ENCODE measurements at places on chromosomes 13 and 19.
A peak's percentile ranks its signal among the peaks of the same experiment; 100 is the strongest.

GRCh38 chr19:7400815-7401214, 52.1 kb downstream of the ARHGEF18 start:
- no peak for DNase-seq

DNA sequence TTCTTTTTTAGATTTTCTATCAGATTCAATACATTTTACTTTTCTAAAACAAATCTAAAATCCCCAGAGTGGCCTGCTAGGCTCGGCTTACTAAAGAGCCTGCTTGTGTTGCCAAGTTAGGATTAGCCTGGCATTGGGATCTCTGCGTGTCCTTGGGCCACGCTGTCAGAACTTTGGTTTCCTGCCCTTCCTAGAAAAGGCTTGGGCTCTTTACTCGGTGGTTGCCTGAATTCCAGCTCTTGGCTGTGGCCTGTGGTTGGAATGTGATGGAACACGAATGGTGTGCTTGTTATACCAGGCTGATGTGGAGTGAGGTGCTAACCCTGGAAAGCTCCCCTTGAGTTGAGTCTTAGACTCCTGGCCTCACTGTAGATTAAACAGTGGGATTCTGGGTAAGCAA, 8.5 kb downstream of the SPATA13 start:
- DNase-seq, result no peak

- no peak for DNase-seq
Observed at GRCh38 chr13:113882267-113882630, 18.4 kb upstream of the GAS6 start.

DNA sequence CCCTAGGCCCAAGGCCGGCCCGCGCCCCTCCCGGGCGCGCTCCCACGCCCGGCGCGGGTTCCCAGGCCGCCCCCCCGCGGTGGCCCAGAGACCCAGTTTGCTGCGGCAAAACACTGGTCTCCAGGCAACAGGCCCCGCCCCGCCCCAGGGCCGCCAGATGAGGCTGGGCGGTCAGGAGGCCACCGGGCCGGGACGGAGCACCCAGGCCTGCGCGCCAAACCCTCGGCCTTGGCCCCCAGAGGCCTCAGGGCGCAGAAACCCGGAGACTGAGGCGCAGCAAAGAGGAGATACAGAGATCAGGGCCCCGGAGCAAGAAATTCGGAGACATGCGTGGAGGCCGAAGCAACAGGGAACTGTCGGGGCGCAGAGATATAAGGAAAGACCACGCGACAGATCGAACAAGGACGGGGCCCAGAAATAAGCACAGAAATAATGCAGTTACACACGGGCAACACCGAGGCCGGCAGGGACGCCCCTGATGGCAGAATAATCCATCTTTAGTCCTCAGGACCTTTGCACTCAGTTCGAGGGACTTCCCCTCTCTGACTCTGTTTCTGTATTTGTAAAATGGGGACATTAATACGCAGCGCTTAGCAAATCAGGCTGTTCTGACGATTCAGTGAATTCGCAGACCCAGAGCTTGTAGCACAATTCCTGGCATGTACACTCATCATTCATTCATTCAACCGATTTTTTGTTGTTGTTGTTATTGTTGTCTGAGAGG, 20.8 kb upstream of the ERCC1 start:
- DNase-seq, result peak; percentile 44

- peak; percentile 84 for DNase-seq
Observed at GRCh38 chr19:7533925-7534480, 1.5 kb upstream of the PNPLA6 start.

DNA sequence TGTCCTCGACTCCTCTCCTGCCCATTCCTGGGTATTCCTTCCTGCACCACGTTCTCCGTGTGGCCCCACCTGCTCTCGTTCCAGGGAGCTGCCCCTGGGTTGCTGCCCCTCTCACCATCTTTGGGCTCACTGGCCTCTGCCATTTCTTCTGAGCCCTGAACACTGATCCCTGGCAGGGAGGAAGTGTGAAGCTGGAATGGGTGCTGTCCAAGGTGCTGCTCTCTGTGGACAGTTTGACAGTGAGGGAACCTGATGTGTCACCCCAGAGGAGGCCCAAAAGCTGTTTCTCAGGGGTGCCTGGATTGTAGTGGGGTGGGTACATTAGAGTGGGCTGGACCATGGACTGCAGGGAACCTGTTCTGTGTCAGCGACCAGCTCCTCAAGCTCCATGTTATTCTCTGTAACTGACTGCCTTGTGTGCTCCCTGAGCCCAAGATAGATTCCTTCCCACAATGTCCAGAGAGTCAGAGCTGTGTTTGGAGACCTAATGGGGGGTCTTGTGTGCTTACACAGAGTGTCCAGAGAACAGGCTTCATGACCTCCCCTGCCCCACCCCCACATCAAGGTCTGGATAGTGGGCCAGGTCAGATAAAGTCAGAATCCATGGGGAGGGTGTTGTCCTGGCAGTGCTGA, 7.2 kb upstream of the CEACAM8 start:
- no peak for DNase-seq

GRCh38 chr19:4624733-4625362, 14.5 kb upstream of the TNFAIP8L1 start:
- no peak for DNase-seq

DNA sequence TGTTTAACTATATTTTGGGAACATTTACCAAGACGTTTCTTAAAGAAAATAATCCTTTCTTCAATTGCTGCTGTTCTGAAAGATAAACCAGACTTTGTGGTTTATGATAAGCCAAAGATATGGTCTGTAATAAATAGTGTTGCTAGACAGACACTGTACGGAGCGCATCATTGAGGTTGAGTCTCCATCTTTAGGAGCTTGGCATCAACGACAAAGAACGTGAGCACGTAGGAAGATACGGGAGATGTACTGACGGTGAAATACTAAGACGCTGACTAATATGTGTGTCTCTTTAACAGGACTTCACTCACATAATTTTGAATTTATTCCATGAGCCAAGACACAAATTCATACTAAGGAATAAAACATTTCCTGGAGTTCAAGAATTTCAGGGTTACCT, 16.2 kb downstream of the TEX29 start:
- no peak for DNase-seq

DNA sequence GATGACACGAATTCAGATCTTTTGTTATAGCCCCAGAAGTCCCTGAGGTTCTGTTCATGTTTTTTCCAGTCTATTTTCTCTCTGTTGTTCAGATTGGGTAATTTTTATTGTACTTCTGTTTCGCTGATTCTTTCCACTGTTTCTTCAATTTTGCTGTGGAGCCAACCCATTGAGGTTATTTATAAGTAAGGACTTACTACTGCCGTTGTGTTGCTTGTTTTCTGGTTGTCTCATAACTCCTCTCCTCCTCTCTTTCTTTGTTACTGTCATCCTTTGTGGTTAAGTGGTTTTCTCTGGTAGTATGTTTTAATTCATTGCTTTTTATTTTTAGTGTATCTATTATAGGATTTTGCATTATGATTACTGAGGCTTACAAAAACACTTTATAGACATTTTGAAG, 48.7 kb upstream of the GAS6 start:
- DNase-seq, result no peak

GRCh38 chr13:75139291-75139690, 342.7 kb downstream of the TBC1D4 start:
- DNase-seq, result no peak

GRCh38 chr19:6241056-6241455, 38.7 kb downstream of the MLLT1 start:
- DNase-seq, result no peak

GRCh38 chr13:112069845-112070251, 2.9 kb downstream of the SOX1 start:
- no peak for DNase-seq

GRCh38 chr19:17097593-17098126, 22.1 kb downstream of the MYO9B start:
- DNase-seq, result no peak

GRCh38 chr13:46855166-46855565, 41.7 kb downstream of the HTR2A start:
- no peak for DNase-seq

- no peak for DNase-seq
Observed at GRCh38 chr13:105684216-105684615, 851.2 kb downstream of the EFNB2 start.
